ENCODE measurements at places on chromosomes 2 and 18. TPM values are rescaled to one million over a fixed set of nuclear protein-coding genes. Genes with fewer than 3 reads are reported as not detected.

RGPD3 gene
- 0.32 TPM for total RNA-seq

ARL6IP6 gene
- 20.0 TPM for total RNA-seq

CXCR2 gene
- total RNA-seq, result not detected

LONRF2 gene
- total RNA-seq, result 1.3 TPM

CFAP210 gene
- not detected for total RNA-seq

RTP5 gene
- total RNA-seq, result not detected

CCDC148 gene
- total RNA-seq, result 0.32 TPM

SLC14A1 gene
- 0.86 TPM for total RNA-seq

TSHZ1 gene
- 13.4 TPM for total RNA-seq

SAG gene
- total RNA-seq, result not detected

- DNase-seq, result no peak
Measured at GRCh38 chr2:177056481-177056929, 156.1 kb upstream of the HNRNPA3 start.

DNA sequence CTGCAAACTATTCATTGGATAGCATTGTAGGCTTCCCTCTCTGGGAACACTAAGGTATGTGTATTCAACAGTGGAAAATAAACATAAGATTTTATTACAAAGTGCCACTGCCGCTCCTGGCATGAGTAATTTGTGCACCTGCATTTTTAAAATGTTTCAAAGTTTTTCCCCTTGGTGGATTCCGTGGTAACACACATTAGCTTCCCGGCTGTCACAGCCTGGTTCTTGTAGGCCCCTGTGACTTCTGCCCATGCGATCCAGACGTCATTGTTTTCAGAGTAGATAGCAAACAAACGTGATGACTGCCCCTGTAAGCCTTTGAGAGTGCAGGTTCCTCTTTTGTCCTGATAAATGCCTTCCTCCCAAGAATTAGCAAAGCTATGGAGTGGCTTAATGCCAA lies 421.0 kb downstream of the ZNF521 start:
- no peak for DNase-seq

DNA sequence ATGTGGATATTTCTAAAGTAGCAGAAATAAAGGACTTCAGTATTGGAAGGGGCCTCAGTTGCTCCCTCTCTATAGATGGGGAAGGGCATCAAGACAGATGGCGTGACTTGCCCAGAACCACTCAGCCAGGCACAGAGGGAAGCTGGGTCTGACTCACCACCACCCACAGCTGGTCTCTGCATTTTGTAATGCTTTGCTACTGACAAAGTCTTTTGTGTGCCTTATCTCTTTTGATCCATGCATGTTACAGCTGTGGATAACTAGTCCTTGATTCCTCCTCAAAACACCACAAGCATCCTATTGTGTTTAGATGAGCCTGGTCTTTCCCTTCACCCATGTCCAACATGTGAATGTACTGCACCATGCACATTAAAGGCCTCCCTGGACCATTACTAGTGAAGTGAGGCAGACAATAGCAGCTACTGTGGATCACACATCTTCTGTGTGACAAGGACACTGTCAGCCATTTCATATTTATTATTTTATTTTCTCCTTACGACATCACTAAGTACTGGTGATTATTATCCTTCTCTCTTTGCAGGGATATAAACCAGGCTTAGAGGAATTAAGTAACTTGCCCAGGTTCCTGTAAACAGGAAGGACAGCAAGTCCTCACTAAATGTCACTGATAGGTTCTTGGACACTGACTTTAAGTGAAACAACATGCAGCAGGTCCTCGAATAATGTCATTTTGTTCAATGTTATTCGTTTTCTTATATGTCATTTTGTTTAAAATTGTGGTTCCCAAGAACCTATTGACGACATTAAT lies 29.6 kb upstream of the IL37 start:
- peak; percentile 87 for DNase-seq

- no peak for DNase-seq
Measured at GRCh38 chr2:30382995-30383394, 64.1 kb upstream of the LCLAT1 start.

- peak; percentile 83 for DNase-seq
Measured at GRCh38 chr18:45954070-45954934, 12.8 kb downstream of the EPG5 start.

- no peak for DNase-seq
Measured at GRCh38 chr2:231704017-231704416, 4.3 kb upstream of the PTMA start.

DNA sequence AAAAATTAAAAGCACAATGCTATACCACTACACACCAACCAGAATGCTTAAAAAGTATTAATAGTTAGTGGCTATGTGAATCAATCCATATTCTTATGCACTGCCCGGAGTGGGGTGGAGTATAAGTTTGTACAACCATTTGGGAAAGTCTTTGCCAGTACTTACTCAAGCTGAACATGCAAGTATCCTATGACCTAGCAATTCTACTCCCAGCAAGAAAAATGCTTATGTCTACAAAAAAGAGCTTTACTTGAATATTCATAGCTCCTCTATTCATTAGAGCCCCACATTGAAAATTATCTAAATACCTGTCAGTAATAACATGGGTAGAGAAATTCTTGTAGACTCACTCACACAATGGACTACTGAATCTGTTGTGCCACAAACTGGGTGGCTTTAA lies 21.4 kb upstream of the CNOT11 start:
- DNase-seq, result no peak

DNA sequence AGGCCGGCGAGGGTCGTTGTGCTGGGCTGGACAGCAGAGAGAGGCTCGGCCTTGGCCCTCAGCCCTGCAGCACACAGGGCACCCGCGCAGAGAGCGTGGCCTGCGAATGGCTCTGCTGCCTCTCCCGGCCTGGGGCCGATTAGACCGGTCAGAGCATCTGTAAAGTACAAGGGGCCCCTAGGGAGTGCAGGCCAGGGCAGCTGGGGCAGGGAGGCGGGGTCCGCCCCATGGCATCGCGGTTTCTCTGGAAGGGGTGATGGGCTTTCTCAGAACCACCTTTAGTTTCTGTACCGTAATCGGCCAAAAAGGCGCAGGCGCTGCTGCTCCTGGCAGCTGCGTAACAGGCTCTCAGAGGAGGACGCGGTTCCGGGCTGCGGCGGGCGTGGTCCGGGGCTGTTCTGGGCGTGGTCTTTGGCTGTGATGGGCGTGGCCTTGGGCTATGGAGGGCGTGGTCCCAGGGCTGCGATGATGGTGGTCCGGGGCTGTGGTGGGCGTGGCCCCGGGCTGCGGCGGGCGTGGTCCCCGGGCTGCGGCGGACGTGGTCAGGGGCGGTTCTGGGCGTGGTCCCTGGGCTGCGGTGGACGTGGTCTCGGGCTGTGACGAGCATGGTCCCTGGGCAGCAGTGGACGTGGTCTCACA lies 1.5 kb upstream of the GPR148 start:
- peak; percentile 56 for DNase-seq

- peak; percentile 14 for DNase-seq
Measured at GRCh38 chr18:2686349-2686968, 30.9 kb downstream of the SMCHD1 start.

- DNase-seq, result no peak
Measured at GRCh38 chr18:30450927-30451326, 591.6 kb downstream of the DSC3 start.

All from fibroblast of villous mesenchyme (primary cell).